ENCODE measurements at places on chromosomes 2 and 18.

DNA sequence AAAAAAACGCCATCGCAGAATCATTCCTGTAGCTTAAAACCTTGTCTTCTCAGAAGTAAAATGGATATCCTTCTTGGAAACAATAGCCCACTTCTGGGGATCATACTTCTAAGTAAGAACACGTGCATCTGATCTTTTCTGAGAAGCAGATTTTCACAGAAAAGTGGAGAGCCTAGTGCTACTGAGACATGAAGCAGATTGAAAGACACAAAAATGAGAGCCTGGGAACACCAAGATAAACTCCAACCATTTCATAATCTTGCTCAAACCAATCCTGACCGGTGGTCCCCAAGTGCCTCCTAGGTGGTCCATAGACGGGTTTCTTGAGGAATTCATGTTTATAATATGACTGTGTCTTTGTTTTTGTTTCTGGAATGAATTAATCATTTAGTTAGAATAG, 191.2 kb downstream of the IRS1 start:
- no peak for DNase-seq

- DNase-seq, result no peak
Observed at GRCh38 chr2:182685559-182685958, 30.5 kb upstream of the DNAJC10 start.

DNA sequence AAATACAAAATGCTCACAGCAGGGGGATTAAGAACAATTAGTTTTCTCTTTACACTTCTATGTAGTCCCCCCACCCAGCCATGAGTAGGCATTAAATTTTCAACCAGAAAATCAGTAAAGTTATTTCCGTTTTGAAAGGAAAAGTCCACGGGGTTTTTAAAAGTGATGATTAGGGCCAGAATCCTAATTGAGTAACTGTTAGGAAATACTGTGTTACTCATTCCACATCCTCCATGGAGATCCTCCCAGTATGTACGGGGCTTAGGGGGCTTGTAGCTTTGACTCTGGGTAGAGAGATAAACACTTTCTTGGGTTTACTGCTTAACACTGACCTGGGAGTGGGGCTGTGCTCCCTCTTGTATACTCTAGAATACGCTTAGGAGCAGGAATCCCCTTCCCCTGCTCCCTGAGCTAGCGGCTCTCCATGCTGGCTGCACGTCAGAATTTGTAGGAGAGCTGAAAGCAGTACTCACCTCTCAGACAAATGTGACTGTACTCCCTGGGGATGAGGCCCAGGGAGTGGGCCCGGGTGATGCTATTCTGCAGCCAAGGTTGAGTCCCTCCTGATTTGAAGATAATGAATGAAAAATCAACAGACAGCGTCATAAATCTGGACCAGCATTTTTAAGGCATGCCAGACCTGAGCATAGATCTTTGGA, 100.5 kb downstream of the SLC4A3 start:
- no peak for DNase-seq

DNA sequence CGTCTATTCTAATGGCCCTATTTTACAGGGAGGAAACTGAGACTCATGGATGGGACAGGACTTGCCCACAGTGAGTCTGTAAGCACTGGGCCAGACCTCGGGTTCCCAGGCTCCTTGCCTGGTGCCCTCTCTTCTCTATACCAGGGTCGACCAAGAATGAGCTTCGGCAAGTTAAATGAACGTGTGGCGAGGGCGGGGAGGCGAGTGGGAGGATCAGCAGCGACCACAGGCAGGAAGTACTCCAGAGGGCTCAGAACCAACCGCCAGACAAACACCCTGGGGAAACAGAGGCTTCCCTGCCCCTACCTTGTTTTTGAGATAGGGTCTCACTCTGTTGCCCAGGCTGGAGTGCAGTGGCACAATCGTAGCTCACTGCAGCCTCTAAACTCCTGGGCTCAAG, 177.7 kb upstream of the SMAD2 start:
- no peak for DNase-seq

- no peak for DNase-seq
Observed at GRCh38 chr18:59429608-59430007, 70.5 kb upstream of the LMAN1 start.

- DNase-seq, result no peak
Observed at GRCh38 chr2:120735746-120736170, at the start of gene GLI2. Gene GLI2, plus strand, starts transcription at chr2:120735868. Its CDS starts 61,453 bp downstream, at chr2:120797321.

- no peak for DNase-seq
Observed at GRCh38 chr2:67627456-67628207, 230.5 kb downstream of the ETAA1 start.

- no peak for DNase-seq
Observed at GRCh38 chr2:227719641-227720040, 1.8 kb upstream of the SLC19A3 start.

DNA sequence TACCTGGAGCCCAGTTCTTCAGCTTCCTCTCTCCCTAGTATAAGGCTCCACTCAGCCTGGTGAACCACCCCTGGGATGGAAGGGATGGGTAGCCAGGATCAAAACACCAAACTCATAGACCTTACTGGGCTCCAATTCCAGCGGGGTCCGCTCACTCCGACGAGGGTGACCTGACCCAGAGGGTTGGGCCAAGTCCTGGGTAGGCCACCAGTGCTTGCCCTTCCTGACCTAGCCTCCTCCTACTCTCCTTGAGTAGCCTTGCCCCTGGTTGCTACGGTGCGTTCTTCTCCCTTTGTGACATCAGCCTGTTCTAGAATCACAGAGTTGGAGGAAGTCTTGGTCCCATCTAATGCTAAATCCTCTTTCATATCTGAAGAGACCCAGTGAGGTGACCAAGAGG, 537 bp upstream of the STAT4 start:
- no peak for DNase-seq

DNA sequence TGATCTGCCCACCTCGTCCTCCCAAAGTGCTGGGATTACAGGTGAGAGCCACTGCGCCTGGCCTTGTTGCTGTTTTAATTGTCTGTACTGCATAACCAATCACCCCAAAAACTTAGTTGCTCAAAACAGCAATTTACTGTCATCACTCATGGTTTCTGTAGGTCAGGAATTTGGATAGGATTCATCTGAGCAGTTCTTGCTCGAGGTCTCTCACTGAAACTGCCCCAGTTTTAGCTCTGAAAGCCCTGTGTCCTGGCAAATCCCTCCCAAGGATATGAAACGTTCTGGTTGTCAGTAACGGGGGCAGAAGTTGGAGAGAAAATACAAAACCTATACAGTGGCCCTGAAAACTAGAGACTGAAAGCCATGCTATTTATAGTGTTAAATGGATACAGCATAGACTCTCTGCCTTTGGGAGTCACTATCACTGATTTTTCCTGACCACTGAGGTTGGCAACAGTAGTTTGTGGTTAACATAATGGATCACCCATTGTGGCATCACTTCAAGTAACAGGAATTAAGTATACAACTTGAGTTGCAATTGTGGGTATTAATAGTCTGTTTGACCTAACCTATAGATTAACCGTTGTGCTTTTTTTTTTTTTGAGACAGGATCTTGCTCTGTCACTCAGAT, 27.2 kb upstream of the ERICH2 start:
- no peak for DNase-seq

- no peak for DNase-seq
Observed at GRCh38 chr2:212994976-212995375, 156.4 kb downstream of the IKZF2 start.
